ENCODE measurements at places on chromosomes 1 and 21.

DNA sequence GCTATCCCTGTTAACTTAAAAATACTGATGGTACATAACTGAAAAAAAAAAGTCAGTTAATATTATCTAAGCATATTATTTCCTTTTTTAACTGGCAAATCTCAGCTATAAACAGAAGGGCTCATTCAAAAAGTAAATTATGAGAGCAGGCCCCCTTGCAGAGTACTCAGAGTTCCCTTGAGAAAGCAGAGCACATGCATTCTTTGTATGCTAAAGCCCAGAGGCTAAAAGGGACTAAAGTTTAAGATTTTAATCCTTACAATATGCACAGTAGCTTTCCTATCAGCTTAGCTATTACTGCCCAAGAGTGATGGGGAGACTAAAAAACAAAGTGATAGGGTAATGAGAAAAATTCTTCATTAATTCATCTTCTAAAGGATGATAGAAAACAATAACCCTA lies 18.5 kb downstream of the SLC16A1 start:
- no peak for DNase-seq

DNA sequence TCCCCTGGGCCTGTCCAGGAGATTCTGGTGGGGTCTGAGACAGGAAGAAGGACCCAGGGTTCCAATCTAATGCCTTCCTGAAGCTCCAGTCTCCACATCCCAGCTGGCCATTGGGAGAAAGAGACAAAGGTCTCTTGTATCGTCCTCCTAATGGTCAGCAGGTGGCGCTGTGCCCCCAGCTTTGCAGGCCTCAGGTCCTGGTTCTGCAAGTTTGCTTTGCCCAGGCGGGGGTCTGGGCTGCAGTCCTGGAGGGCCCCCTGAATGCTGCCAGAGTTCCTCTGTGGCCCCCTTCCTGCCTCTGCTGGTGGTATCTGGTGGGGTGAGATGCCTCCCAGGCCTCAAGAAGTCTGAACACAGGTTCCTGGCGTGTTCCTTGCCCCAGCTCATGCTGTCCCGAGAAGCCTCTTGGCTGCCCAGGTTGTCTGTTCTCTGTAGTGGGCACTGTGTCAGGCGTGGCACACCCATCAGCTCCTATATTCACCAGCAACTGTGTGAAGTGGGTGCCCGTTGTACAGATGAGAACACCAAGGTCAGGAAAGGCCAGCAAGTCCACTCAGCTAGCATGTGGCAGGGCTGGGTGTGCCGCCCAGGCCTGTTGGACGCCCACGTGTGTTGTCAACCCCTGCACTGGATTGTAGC lies 33.8 kb upstream of the CSF3R start:
- peak; percentile 82 for DNase-seq

DNA sequence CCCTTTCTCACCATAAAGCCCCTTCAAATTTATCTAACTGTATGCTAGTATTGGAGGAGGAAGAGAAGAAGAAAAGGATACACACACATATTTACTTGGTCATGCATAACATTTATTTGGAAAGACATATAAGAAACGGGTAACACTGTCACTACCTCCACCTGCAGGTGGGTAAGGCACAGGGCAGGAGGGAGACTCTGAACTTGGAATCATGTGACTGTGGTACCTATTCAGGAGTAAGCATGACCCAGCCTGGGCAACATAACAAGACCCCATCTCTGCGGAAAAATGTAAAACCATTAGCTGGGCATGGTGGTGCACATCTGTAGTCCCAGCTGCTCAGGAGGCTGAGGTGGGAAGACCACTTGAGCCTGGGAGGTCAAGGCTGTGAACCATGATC lies 1.4 kb upstream of the PADI6 start:
- no peak for DNase-seq

GRCh38 chr1:224168859-224169380 lies 14.1 kb upstream of the DEGS1 start:
- DNase-seq: no peak

DNA sequence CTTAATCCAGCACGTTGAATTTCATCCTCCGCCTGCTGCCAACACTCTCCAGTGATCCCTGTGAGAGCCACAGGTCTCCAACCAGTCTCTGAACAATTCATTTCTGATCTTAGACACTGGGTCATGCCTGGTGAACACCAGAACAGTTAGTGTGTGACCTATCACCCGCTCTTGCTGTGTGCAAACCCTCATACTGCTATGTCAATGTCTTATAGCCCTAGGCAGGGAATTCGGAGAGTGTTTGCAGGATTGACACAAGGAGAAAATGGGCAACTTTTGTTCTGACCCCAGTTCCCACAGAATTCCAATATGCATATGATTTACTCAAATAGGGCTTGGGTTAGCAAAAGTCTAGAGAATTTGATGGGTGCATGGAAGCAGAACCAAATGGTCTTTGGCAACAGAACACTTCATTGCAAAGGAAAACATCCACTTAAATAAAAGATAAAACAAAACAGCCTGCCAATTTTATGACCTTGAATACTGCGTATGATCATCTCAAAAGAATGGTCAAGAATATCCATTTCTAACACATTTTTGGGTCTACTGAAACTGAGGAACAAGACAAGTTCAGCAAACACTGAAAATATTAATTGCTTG lies 23.0 kb upstream of the GUCA2B start:
- DNase-seq: no peak

DNA sequence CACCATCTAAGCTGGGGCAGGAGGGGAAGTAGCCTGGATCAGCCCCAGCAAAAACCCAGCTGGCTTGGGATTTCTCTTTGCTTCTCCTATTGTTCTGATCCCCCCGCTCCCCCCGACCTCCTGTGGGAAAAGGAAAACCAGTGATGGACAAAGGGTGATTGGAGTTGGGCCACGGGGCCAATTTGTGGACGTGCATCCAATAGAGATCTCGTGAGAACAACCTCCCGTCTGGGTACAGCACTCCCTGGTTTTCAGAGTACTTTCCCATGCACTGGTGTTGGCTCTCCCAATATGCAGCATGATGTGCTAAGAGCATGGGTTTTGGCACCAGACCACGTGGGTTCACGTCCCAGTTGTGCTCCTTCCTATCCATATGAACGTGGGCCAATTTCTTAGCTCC lies 9.0 kb downstream of the BLACAT1 start:
- no peak for DNase-seq

DNA sequence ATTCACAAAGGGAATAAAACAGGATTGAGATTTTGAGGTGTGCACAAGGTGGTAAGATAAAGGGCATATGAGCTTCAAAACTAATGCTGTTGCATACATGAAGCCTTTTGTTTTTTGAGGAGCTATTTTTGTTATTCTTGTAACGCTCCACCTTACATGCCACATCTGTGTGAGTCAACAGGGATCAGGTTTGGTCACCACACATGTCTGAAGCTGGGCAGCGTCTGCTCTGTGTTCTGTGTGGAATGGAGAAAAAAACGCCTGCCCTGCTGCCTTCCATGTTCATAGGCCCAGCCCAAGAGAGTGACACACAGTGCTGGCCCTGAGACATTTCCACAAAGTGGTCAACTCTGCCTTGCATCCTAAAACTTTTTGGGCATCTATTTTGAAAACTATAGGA lies 67.7 kb downstream of the MPZL1 start:
- DNase-seq: no peak

GRCh38 chr1:160466961-160467360 lies 56.1 kb downstream of the SLAMF6 start:
- no peak for DNase-seq

DNA sequence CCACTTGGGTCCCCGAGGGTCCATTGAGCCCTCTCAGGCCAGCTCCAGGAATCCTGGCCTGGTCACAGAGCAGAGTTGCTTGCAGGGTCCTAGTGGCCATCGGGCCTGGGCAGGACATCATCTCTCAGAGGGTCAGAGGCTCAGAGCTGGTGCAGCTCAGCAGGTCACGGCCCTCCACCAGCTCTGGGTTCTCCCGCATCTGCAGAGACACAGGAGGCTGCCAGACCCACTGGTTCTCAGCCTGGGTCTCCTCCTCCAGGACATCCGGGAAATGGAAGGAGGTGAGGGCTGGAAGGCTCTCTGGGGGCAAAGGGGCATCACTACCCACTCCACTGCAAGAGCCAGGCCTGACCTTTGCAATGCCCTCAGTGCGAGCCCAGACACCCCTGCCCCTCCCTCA lies 6.5 kb downstream of the TMEM54 start:
- no peak for DNase-seq

DNA sequence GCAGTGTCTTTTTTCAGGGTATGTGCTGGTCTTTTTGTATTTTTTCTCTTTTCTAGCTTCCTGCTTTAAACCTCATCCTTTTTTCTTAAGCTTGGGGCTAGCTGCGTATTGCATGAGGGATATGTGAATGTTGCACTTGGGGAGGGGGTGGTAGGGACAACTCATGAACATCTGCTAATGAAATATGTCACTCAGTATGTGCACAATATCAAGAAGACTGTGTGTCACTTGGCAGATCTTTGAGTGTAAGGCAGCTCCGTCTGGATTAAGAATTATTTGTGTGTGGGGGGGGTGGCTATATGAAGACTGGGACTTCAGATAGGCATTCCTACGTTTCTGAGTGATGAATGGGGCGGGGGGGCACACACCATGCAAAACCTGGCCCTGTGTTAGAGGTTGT lies 170.4 kb upstream of the CACNA1E start:
- no peak for DNase-seq

GRCh38 chr1:78104322-78104721 lies 58.6 kb downstream of the GIPC2 start:
- no peak for DNase-seq

GRCh38 chr1:115166531-115167091 lies 77.3 kb upstream of the TSPAN2 start:
- no peak for DNase-seq

GRCh38 chr1:177305040-177306018 lies 134.6 kb downstream of the BRINP2 start:
- peak; percentile 30 for DNase-seq

DNA sequence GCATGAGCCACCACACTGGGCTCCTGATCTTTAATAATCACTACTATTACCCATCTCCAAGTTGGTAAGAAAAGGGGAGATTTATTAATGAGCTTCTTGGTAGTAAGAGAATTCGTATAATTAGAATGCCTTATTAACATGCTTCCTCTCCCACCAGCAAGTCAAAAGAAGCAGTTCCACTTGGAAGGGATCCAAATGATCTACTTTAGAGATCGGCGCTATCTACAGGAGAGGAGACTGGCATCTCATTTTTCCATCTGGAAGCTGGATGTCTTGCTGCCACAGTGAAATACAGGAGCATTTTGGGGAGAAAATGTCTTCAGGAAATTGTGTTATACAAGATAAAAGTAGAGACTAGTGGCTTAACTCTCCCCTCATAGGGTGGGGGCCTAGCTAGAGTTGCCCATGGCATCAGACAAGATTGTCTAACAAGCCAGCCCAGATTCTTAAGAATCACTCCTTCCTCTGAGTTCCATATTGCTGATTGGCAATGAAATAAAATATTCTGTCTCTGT lies 33.6 kb upstream of the CAMSAP2 start:
- DNase-seq: no peak

GRCh38 chr1:153958961-153959260 lies 499 bp upstream of the CRTC2 start:
- no peak for DNase-seq

DNA sequence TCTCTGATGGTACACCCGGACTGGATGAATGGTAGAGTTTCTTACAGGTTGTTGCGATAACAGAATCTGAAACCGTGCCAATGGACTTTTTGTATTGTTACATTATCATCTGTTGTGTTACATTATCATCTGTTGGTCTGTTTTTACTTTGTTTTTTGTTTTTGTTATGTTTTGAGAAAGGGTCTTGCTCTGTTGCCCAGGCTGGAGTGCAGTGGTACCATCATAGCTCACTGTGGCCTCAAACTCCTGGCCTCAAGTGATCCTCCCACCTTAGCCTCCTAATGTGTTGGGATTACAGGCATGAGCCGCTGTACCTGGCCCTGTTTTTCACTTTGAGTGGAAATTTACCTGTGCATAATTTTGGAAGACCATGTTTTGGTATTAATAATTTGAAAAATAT lies 10.2 kb upstream of the PEX10 start:
- DNase-seq: no peak

GRCh38 chr1:160925652-160926244 lies 28.9 kb downstream of the ITLN2 start:
- DNase-seq: no peak

- DNase-seq: no peak
Observed at GRCh38 chr21:34992736-34993398, 56.2 kb downstream of the RUNX1 start.

DNA sequence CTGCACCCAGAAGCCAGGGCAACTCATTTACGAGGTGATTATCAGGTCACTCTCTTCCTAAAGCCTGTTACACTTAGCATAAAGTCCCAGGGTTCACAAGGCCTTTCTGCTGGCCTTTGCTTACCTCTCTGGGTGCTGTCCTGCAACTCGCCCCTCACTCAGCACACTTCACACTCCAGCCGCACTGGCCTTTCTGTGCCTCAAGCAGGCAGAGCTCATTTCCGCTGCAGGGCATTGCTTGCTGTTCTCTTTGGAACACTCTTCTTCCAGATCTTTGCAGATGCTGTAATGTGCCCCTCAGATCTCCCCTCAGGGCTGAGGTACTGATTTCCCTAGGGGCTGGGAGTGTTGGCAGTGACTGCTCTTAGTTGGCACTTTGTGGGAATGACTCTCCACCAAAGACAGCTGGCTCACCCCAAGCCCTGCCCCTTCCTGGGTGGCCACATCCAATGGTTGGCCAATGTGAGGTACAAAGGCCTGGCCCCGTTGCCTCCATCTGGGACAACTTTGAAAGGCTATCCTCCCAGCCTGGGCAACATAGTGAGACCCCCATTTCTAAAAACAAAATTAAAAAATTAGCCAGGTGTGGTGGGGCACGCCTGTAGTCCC lies 50.8 kb upstream of the SSBP3 start:
- no peak for DNase-seq

DNA sequence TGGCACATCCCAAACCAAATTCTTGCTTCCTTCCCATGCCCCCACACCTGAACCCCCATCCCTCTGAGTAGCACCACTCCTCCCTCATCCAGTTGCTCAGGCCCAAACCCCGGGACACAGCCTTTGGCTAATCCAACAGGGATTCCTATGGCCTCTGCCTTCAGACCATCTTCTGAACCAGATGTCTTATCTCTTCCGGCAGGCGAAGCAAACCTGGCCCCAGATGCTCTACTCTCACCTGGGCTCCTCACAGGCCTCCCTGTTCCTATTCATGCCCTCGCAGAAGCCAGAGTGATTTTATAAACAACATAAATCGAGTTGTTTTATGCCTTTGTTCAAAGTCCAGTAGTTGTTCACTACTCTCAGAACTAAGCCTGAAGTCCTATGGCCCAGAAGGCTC lies 12.5 kb upstream of the KCNA2 start:
- no peak for DNase-seq

DNA sequence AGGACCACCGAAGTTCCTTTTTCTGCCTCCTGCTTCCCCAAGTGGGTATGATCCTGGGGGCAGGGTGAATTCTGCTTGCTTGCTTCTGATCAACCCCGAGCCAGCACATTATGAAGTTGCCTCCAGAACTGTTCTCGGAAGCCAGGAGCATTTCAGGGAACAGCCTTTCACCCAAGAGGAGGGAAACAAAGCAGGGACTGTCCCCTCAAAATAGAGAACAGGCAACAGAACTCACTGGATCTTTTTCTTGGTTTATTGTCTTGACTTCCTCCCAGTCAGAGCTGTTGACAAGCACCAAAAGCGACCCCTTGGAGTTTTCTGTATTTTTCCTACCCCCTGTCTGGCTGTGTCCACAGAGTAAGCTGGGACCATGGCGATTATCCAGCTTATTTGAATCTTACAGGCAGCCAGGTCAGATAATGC lies 258.3 kb upstream of the SGIP1 start:
- DNase-seq: peak; percentile 78

GRCh38 chr1:63405021-63405420 lies 37.6 kb downstream of the ALG6 start:
- no peak for DNase-seq
